C1 segment of cervical spinal cord (tissue), 14 donors: ENCODE measurements at places on chromosomes 2 and 18.

DNA sequence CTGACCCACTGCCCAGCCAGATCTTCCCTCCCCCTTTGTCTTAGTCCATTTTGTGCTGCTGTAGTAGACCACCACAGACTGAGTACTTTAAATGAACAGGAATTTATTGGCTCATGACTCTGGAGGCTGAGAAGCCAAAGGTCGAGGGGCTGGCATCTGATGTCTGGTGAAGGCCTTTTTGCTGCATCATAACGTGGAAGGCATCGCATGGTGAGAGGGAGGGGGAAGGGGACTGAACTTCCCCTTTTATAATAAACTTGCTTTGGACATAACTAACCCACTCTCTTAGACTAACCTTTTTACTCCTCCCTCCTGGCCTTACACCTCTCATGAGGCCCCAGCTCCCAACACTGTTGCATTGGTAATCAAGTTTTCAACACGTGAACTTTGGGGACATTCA lies 83.8 kb downstream of the MAP4K4 start:
- no peak for DNase-seq

GRCh38 chr2:34567128-34567527 lies 968.0 kb upstream of the FAM98A start:
- no peak for DNase-seq

GRCh38 chr2:143899987-143900386 lies 619.9 kb downstream of the ZEB2 start:
- DNase-seq, result no peak

- DNase-seq, result no peak
Measured at GRCh38 chr2:61426267-61426897, 44.5 kb downstream of the USP34 start.

DNA sequence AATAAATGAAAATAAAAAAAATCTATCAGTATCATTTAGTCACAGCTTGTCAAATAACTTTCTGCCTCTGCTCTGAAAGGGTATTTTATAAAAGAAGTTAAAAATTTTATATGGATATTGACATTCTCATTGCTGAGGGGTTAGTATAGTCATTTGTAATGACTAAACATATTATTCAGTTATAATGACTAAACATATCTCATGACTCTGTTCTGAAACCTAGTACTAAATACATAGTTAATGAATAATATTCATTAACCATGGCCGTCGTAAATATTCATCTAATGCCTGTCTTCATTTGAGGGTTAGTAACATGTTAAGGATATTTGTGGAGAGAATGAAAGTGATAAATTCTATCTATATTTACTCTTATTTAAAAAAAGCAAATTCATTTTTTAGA lies 69.1 kb upstream of the MAP4K3 start:
- DNase-seq, result no peak

- no peak for DNase-seq
Measured at GRCh38 chr2:54308186-54308585, 52.2 kb upstream of the TSPYL6 start.

DNA sequence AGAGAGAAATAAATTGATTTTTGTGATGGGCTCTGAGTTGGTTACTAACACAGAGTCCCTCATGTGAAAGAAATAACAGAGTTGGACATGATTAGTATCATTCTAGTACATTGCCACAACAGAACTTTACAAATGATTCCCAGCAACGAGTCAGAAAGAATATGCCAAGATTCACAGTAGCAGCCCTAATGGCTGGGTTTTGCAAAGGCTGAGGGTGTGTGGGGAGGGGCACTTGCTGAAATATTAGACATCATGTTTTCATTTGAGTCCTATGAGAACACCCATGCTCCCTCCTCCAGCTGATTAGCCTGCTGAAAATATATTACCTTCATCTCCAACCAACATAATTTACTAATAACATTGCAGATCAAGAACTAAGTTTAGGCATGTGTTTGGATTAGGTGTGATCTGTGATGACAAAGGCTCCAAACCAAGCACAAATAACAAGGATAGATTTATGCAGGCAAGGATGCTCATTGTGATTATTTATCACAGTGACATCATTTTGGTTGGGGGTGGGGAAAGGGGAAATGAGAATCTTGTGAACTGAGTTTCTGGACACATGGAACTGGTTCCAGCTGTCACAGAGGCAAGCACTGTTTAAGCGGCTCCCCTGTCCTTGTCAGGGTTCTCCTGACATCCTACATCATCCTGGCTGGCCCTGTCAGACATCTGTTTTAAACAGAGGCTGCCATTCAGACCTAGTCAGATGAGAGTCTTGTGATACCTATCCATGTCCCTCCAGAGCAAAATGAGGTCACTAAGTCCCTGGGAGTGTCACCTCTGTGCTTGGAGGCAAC lies 205.8 kb upstream of the NCKAP5 start:
- no peak for DNase-seq

DNA sequence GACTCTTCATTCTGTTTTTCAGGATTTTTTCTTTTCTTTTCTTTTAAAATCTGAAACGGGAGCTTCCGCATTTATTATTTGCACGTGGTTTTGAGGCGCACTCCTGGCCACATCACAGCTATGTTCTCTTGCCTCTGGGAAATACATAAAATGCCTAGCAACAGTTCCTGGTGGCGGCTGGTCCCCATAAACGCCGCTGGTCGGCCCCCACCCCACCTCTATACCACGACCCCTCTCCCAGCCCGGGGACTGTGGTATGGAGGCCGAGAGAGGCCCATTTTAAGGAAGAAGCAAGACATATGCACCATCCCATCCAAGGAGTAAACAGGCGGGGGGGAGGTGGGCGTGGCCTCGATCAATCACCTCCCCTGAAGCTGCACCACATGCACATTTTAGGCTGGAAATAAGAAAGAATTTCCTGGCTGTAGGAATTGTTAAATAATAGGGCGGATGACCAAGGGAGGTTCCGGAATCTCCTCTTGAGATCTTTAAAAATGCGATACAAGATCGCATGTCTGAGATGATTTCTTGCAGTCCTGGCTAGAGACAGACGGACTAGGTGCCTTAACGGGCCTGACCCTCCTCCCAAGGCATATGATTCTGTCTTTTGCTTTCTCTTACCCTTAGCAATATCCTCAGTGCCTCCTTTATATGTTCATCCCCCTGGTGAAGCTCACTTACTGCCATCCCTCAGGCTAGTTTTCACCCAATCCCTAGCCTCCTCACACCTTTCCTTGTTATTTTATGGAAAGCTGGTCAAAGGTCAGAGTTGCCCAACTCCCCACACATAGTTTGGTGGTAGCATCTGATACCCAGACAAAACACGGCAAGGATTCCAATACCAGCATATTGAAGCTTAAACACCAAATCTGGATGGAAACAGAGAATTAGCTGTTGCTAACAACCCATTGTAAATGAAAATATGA lies 82.4 kb downstream of the BCL2 start:
- no peak for DNase-seq

- DNase-seq, result peak; percentile 15
Measured at GRCh38 chr2:235024931-235025773, 73.3 kb downstream of the SH3BP4 start.

GRCh38 chr2:42147641-42148274 lies 21.4 kb upstream of the EML4 start:
- DNase-seq, result no peak

GRCh38 chr18:30987467-30988241 lies 54.9 kb downstream of the DSC3 start:
- DNase-seq, result no peak

DNA sequence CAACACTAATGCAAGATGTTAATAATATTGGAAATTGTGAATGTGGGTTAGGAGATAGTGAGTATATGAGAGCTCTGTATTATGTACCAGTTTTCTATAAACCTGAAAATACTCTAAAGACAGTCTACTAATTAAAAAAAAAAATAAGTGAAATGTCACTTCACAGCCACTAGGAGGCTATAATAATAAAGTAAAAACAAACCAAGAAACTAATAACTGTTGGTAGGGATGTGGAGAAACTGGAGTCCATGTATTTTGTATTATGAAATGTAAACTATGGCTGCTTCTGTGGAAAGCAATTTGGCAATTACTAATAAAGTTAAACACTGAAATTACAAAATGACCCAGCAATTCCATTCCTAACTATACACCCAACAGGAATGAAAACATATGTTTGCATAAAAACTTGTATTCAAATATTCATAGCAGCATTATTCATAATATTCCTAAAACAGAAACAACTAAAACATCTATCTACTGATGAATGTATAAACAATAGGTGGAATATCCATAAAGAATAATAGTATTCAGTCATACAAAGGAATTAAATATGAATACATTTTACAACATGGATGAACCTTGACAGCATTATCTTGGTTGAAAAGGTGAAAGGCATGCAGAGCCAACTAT lies 36.2 kb downstream of the CCDC178 start:
- DNase-seq, result no peak

- DNase-seq, result no peak
Measured at GRCh38 chr2:102418421-102418961, 4.5 kb upstream of the IL18RAP start.

DNA sequence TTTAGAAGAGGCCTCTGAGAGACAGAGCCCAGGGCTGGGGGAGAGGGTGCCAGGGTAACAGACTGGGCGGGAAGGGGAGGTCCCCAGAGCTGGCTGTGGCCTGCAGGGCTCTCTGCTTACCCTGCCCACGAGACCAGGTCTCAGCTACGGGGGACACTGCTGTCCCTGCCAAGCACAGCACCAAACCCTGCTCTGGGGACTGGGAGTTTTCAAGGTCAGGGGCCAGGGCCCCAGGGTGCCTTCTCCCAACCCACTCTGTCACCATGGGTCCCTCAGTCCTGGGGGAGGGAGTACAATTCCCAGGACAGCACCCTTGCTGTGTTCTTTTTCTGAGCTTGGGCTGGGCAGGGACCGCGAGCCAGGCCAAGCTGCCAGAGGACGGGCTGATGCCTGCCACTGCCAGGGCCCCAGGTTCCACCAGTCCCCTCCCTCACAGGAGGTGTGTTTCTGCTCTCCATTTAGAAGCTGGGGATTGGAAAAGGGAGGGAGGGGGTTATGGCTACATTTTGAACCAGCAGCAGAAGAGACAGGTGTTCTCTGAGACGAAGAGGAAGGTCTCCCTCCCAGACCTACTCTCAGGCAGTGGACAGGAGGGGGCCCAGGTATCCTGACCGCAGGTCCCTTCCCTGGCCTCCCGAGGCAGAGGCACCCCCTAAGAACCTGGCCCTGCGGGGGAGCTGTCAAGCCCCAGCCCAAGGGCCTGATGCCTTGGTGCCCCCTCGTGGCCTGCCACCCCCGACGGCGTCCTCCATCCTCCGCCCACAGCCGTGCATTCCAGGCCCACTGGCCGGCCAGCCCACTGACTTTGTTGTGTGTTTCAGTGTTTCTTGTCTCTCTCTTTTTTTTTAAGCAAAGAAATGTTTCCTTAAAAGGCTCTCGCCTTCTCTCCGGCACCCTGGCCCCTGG lies 80.4 kb downstream of the TNS1 start:
- DNase-seq, result no peak

- no peak for DNase-seq
Measured at GRCh38 chr18:32277549-32277948, 87.7 kb downstream of the MEP1B start.

DNA sequence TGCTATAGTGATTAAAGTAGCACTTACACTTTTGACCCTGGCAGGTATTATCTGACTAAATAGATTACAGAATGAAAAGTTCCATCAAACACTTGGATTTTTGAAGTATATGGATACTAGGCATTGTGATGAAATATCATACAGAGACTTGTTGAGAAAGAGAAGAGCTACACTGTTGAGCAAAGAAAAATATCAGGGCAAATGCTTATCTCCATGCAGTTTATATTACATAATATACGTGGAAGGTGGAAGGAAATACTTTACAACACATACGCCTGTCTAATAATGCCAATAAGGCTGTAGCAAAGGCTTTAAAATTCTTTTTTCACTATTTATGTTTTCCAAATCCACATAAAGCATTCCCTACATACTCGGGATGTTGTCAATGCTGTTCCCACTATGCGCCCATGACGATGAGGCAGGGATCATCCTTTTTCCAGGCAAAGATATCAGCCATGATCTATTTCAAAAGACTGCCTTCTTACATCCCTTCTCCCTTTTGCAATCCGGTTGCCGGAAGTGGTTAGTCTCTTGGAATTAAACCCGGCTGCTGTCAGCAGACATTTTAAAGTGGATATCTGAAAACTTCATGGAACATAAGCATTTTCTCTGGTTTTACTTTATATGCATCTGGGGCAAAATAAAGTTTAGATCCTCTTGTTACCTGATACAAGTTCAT lies 92.6 kb upstream of the ITGA4 start:
- DNase-seq, result no peak

DNA sequence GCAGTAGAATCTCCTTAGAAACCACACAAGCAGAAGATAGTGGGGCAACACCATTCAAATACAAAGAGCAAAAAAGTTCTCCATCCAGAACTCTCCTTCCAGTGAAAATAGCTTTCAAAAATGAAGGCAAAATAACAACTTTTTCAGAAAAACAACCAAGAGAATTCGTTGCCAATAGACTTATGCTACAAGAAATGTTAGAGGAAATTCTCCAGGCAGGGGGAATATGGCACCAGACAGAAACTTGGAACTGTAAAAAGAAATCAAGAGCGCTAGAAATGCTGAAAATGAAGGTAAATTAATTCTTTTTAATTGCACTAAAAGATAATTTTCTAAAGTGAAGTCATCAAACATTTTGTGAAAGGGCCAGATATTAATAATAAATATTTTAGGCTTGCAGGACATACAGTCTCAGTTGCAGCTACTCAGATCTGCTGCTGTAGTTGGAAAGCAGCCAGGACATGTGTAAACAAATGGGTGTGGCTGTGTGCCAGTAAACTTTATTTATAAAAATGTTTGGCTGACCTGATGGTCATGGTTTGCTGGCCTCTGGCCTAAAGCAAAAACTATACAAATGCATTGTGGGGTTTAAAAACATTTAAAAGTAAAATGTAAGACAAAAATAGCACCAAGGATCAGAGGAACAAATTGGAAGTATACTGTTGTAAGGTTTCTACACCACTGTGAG lies 73.7 kb upstream of the TGFA start:
- DNase-seq, result no peak

GRCh38 chr2:241129086-241129871 lies 20.0 kb downstream of the PASK start:
- DNase-seq, result no peak

- DNase-seq, result no peak
Measured at GRCh38 chr2:100643906-100644501, 81.2 kb downstream of the PDCL3 start.

DNA sequence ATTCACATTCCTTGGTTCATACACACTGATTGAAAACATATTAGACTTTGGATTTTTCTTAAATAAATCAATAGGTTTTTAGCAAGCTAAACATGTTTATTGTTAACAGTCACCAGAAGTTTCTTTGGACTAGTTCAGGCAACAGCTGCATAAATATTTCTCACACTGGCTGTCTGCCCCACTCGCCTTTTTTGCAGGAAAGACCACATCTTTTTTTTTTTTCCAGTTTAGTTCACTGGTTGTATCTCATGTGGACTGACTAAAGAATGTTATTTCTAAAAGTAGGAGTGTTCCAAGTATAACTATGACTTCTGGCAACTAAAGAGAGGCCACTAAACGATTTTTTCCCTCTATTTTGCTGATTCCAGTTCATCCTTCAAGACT lies 31.1 kb downstream of the SLC40A1 start:
- DNase-seq, result no peak
